ENCODE measurements at places on chromosomes 7 and 10. TPM values are rescaled to one million over a fixed set of nuclear protein-coding genes. Genes with fewer than 3 reads are reported as not detected.

Gene GNAI1
- 14.7 TPM for total RNA-seq

Gene PCLO
- 9.1 TPM for total RNA-seq

Gene INMT
- not detected for total RNA-seq

DNA sequence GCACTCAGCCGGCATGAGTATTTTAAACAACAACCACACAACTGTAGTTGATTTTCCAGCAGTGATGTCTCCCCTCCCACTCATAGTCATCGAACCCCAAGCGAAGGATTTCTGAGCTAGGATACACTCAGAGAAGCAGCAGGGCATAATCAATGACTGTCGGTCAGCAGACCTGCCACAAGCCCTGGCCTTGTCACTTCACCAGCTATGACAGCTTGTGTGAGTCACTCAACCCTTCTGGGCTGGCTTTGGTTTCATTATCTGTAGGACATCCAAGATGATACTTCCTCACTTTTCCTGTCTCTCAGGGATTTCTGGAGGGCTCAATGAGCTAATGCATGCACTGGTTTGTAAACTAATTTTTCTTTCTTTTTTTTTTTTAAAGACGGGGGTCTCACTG lies 22.0 kb upstream of the UBE3C start:
- no peak for DNase-seq
- peaks cover 35% of the 10 kb centered on the region for H3K27me3 ChIP-seq
- no peaks in the 10 kb centered on the region for H3K36me3 ChIP-seq
- no peak overlapping the region for H3K27ac ChIP-seq
- H3K4me1 ChIP-seq, result no peaks in the 10 kb centered on the region
- H3K4me3 ChIP-seq, result no peak overlapping the region

GRCh38 chr10:62681211-62681940 lies 123.1 kb upstream of the ADO start:
- H3K27me3 ChIP-seq, result no peaks in the 10 kb centered on the region
- no peak overlapping the region for H3K4me3 ChIP-seq
- no peak overlapping the region for H3K27ac ChIP-seq
- no peaks in the 10 kb centered on the region for H3K36me3 ChIP-seq
- DNase-seq, result no peak
- no peaks in the 10 kb centered on the region for H3K4me1 ChIP-seq

DNA sequence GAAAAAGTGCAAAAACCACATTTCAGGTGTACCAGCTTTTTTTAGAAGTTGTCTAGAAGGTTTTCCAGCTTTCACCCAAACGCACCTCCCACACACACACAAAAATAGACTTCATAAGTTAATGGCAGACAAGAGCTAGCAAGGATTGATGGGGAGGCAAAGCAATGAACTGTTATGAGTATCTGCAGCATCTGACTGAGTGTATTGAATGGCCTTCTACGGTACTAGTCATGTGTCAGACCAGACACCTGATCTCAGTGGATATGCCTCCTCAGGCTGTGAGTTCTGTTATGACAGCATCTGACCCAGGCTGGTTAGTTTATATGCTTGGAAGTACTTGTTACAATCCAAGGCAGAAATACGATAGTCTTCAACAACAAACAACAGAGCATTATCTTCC lies 406.1 kb upstream of the AUTS2 start:
- no peaks in the 10 kb centered on the region for H3K36me3 ChIP-seq
- DNase-seq, result no peak
- H3K27ac ChIP-seq, result no peak overlapping the region
- no peak overlapping the region for H3K4me3 ChIP-seq

DNA sequence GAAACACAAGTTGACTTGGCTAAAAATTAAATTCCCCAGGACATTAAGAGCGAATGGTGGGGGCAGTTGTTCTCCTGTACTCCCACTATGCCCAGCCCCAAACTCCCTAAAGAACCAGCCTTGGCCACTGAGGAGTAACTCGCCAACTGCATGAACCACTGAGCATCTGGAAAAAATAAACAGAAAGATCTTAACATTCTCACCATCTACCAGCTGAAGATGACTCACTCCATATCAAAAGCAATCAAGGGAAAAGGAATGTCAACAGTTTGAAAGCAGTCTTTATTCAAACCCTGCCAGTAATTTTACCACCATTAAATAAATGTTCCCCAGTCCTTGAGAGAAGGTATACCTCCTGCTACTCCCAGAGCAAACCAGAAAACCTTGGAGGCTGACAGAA lies 45.4 kb downstream of the CTTNBP2 start:
- no peak overlapping the region for H3K4me3 ChIP-seq
- peaks cover 16% of the 10 kb centered on the region for H3K4me1 ChIP-seq
- H3K27me3 ChIP-seq, result peaks cover 19% of the 10 kb centered on the region
- H3K27ac ChIP-seq, result no peak overlapping the region
- no peaks in the 10 kb centered on the region for H3K36me3 ChIP-seq
